ENCODE measurements at places on chromosomes 6 and 20.

- DNase-seq, result no peak
Measured at GRCh38 chr6:119764927-119765681, 415.5 kb upstream of the MAN1A1 start.

DNA sequence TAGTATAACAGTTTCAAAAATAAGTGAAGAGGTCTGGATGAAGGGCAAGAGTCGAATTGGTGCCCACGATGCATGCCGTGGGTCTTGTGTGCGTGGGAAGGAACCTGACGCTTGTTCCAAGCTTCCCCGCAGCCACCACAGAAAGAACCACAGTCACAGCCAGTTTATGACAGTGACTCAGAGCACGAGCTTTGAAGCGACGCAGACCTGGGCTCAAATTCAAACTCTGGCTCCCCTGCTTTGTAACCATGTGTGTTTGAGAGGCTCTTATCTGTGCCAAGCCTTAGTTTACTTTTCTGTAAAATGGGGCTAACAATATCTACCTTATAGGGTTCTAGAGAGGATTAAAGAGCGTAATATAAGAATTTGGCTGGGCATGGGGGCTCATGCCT is 65.5 kb downstream of the SYNJ2 start:
- DNase-seq, result no peak

DNA sequence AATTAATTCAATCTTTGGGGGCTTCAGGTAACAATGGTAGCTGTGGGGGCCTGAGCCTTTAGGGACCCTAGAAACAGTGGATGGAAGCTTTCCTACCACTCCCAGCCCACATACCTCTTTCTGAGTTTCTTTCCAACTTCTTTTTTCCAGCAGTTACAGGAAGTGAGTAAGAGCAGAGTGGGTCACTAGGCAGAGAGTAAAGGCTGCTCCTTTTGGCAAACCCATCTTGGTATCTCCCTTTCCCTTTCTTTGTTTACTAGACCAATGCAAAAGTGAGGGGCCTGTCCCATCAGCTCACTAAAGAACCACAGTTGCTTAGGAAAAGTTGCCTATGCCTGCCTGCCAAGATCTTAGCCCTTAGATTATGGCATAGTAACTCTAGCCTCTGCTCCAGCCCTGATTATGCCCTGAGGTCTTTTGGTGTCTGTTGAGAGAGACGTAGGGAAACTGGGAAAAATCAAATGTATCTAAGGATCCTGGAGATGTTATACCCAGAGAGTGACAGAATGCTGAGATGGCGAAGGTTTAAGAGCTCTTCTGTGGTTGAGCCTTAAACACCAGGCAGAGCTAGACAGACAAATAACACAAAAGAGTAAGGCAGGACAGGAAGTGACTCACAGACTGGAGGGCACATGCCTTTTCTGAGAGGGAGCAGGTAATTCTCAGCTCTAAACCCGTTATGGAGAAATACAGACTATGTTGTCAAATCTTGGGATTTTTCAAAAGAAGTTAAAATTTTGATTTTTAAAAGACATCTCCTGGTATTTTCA is 31.3 kb downstream of the TRMT6 start:
- DNase-seq, result no peak

GRCh38 chr6:165641672-165642156 is 21.3 kb downstream of the PDE10A start:
- DNase-seq, result no peak

DNA sequence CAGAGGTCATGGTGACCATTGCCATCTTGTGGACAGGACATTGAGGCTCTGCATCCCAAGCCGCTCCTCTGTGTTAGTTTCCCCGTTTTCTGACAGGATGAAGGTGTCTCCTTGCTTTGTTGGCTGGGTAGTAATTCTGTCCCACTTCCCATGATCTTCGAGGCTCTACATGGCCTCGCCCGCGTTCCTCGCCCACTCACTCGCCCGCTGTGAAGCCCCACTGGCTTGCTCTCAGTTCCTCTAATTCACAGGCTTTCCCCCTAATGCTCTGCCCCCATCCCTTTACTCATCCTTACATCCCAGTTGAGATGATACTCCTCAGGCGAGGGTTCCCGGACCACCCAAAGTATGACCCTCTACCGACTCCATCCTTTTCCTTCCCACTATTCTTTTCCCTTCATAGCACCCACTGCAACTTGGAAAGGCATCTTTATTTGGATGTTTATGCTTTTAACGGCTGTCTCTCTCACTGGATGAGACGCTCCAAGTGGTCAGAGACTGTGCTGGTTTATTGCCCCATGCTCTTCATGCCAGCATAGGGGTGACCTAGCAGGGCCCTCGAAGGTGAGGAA is 511 bp upstream of the SLC35B2 start:
- DNase-seq, result no peak

- no peak for DNase-seq
Measured at GRCh38 chr20:63101781-63102720, 95.3 kb upstream of the BHLHE23 start.

- DNase-seq, result no peak
Measured at GRCh38 chr6:30544666-30545272, 11.5 kb downstream of the GNL1 start.

- no peak for DNase-seq
Measured at GRCh38 chr6:44915111-44915510, 413.0 kb upstream of the RUNX2 start.

- no peak for DNase-seq
Measured at GRCh38 chr20:13865156-13865555, 80.3 kb downstream of the NDUFAF5 start.

GRCh38 chr6:53830366-53830765 is 35.6 kb downstream of the LRRC1 start:
- DNase-seq, result no peak

GRCh38 chr6:1381481-1382330 is 7.7 kb upstream of the FOXF2 start:
- no peak for DNase-seq

DNA sequence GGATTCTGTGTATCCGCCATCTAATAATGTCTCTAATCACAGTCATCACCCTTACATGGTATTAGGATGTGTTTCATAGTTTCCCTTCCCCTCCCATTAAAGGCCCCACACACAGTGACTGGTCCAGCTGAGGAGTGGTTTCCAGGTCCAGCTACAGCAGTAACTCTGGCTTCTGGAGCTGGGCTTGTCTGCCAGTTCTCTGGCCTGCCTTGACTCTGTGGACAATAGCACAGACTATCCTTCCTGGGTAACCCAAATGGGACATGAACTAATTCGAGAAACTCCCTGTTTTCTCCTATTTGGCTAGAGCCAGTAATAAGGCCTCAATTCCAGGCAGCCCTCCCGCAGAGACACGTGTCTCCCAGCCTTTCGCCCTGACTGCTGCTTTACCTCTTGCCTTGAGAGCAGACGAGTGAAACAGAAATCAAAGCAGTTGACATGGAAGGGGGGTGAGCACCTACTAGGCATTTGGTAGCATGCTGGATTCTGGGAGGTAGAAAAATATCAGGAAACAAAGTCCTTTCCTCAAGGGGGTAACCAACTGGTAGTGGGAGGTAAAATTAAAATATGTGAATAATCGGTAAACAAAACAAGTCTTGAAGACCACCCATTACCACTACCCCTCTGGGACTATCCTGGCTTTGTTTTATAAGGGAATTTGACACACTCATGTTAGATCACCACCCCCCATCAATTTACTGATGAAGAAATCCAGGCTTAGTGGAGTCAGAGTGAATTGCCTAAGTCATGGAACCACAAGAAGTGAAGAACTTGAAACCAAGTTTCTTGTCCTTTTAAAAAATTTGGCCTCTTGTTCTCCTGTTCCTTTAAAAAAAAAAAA is 1.2 kb downstream of the TRAF3IP2 start:
- peak; percentile 49 for DNase-seq
